ENCODE measurements at places on chromosomes 2 and 18.
A peak's percentile ranks its signal among the peaks of the same experiment; 100 is the strongest.

DNA sequence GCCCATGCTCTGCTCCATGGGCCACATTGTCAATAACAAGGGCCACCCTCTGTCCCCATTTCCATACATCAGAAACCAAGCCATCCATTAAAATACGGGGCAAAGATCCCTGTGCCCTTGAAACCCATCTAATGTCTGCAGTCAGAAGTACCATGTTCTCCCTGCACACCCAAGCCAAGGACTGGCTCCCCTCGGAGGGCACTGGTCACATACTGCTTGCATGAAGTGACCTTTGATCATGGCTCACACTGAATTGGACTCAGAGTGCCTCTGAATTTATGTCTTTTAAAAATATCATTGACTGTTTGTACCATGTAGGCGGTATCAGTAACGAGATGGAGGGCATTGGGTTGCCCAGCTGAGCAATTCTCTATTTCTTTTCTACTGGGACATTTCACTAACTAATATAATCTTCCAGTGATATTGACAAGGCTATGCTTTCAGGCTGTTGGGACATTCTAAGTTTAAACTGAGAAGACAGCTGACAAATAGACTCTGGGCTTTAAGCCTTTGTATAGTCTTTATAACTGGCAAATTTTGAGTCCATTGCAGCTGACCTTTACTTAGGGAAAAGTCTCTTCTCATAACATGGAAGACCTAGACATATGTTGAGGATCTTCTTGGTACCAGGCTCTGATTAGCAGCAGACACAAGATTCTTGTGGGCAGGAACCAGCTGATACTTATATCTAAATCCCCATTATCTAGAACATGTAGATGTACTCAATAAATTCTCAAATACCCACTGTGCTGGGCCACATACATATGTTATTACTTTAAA, 214.3 kb downstream of the MYCN start:
- DNase-seq = no peak

- DNase-seq = no peak
Measured at GRCh38 chr18:59758106-59758505, 60.9 kb upstream of the CCBE1 start.

- DNase-seq = no peak
Measured at GRCh38 chr18:30828700-30829099, 213.8 kb downstream of the DSC3 start.

DNA sequence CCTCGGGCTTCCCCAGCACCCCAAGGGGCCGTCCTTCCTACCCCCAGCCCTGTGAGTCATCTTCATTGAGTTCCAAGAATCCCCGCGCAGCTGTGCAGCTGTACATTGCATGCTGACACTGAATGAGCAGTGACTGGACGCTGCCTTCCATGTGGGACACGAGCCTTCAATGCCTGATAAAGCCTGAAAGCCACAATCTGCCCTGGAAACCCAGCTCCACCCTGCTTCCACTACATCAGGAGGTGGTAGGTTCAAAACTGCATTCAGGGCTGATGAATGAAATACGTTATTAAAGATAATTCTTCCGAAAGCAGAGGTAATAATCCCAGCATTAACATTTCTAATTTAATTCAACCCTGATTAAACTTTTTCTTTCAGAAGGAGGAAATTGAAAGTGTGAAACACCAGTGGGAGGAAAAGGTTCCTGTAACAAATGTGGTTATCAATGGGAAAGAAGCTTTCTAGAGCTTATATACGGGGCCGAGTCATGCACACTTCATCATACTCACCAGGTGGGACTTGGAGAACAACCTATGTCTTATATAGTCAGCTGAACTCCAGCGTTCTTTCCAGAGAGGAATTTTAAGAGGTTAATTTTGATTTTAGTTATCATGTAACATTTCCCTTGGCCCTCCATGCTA, 360.1 kb downstream of the LPIN1 start:
- no peak for DNase-seq

GRCh38 chr2:40450796-40451430, 977 bp downstream of the SLC8A1 start:
- peak; percentile 57 for DNase-seq

GRCh38 chr2:212990697-212991096, 160.7 kb downstream of the IKZF2 start:
- no peak for DNase-seq

DNA sequence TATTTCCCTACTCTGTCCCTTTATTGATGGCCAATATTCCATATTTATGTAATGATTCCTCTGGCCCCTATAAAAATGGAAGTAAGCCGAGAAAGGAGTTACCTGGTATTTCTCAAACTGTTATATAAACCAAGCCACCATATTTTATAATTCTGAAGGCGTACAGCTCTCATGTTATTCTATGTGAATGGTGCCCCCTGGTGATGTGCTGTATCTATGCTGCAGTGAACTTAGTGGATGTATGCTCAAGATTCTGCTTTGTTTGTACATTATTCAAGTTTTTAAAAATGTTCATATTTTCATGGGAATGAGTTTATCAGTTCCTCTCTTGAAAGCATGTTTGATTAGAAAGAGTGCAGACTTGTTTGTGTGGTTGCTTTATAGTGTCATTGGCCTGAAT, 194.5 kb upstream of the LRRTM1 start:
- DNase-seq = peak; percentile 32

GRCh38 chr2:113739849-113740248, 16.6 kb downstream of the SLC35F5 start:
- no peak for DNase-seq

- DNase-seq = no peak
Measured at GRCh38 chr18:9416563-9417072, 58.7 kb upstream of the RALBP1 start.

- no peak for DNase-seq
Measured at GRCh38 chr2:232998666-232998985, 14.4 kb downstream of the NGEF start.

- no peak for DNase-seq
Measured at GRCh38 chr18:45686891-45687611, 36.9 kb upstream of the SLC14A1 start.

DNA sequence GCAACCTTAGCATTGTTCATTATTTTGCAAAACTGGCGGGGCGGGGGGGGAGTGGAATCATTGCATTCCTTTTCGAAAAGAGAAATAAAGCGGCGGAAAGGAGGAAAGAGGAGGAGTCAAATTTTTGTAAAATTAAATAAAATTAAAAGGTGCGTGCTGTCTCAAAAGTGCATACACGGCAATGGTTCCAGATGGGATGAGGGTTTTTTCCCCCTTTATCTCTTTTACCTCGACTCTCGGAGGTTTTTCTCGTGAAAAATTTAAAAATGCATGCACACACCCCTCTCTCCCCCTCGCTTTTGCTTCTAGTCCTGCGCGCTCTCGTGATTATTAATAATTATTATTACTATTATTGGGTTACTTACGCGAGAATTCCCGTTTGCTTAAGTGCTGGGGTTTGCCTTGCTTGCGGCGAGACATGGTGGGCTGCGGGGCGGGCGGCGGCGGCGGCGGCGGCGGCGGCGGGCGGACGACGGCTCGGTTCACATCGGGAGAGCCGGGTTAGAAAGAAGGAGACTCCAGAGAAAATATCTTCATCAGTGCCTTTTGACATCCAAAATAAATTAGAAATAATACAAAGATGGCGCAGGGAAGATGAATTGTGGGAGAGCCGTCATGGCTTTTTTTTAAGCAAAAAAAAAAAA, 481 bp downstream of the BCL11A start:
- DNase-seq = no peak

DNA sequence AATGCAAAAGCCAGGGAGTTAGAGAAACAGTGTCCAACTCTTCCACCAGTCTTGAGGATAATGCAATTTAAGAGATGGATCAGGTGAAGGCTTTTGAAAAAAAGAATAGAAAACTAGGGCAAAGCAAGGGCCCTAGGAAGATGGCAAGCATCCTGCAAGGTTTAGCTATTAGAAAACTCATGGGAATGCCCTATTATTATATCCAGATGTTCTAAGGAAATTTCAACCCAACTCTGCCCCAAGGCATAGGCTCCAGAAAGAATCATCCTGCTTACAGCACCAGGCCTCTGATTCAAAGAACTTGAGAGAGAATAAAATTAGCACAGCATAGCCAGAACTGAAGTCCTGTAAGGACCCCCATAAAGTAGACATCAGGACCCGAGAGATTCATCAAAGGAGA, 68.1 kb downstream of the EN1 start:
- DNase-seq = no peak

- DNase-seq = no peak
Measured at GRCh38 chr18:74532511-74533025, 1.7 kb upstream of the CNDP1 start.

- no peak for DNase-seq
Measured at GRCh38 chr2:183031911-183032794, 6.1 kb downstream of the NCKAP1 start.

GRCh38 chr2:120445449-120446143, 99.7 kb downstream of the INHBB start:
- no peak for DNase-seq

DNA sequence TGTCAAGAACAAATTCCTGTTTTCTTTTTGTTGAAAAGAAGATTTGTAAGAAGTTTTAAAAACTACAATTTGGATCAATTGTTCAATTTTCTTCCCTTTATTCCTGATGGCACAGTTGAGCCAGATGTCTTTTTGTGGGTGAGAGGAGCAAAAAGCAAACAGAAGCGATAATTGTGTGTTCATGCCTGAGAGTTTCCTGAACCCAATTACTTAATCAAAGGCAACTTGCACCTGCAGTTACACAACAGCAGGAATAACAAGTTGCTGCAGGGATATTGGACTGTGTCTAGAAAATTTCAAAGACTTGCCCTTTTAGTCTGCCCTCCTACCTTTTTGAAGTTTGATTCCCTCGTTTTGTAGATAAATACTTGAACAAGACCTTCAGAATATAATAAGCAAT, 383.6 kb downstream of the DSEL start:
- DNase-seq = peak; percentile 9

- no peak for DNase-seq
Measured at GRCh38 chr2:85840091-85840490, 48.7 kb downstream of the ST3GAL5 start.

DNA sequence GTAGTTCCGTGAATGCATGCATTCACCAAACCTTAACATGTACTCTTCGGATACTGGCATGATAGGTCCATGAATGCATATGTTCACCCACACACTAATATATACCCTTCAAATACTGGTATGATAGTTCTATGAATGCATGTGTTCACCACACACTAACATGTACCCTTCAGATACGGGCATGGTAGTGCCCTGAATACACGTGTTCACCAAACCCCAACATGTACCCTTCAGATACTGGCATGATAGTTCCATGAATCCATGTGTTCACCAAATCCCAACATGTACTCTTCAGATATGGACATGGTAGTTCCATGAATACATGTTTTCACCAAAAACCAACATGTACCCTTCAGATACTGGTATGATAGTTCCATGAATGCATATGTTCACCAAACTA, 48.5 kb upstream of the ALKAL2 start:
- no peak for DNase-seq

DNA sequence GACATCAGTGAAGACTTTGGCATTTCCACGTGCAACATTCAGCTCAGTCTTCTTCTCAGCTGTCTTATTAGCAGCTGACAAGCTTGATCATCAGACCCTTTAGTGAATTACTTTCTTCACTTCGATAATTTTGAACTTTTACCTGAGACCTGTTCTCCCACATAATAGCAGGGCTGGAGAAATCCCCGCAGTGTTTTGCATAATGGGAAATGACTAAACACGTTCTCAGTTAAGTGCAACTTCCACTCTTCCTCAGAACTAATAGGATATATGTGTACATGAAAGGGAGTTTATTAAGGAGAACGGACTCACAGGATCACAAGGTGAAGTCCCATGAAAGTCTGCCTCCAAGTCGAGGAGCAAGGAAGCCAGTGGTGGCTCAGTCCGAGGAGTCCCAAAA, 28.8 kb upstream of the MBP start:
- DNase-seq = no peak

- DNase-seq = peak; percentile 14
Measured at GRCh38 chr18:13302457-13303225, 84.1 kb downstream of the LDLRAD4 start.

DNA sequence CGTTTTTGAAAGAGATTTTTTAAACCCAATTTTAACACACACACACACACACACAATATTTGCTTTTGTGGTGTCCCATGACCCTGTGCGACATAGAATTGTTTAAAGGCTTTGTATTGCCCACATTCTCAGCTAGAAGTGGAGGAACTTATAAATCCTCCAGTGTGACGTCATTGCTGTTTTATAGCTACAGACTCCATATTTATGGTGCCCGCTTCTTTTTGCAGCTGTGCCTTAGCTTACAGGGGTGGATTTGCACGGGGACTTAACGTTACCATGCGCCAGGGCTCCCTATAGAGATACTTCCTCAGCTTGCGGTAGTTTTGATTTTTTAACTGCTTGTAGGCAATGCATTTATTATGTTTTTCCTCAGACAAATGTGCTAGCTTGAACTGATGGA, 101.9 kb upstream of the SMIM21 start:
- no peak for DNase-seq

GRCh38 chr18:45116116-45116515, 435.4 kb downstream of the SETBP1 start:
- no peak for DNase-seq

DNA sequence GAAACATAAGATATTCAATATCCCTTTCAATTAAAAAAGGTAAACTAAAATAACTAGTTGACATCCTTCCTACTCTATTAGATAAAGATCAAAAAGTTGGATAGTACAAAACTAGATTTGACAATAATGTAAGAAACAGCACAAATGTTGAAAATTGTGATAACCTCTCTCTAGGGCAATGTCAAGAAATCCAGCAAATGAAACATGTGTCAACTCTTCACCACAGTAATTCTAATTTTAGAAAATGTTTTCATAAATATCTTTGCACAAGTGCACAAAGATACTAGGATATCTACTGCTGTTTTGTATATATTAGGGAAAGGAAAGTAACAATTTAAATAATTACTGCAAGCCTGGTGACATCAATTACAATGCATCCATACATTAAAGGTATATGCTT, 1220.1 kb downstream of the LRP1B start:
- DNase-seq = no peak

DNA sequence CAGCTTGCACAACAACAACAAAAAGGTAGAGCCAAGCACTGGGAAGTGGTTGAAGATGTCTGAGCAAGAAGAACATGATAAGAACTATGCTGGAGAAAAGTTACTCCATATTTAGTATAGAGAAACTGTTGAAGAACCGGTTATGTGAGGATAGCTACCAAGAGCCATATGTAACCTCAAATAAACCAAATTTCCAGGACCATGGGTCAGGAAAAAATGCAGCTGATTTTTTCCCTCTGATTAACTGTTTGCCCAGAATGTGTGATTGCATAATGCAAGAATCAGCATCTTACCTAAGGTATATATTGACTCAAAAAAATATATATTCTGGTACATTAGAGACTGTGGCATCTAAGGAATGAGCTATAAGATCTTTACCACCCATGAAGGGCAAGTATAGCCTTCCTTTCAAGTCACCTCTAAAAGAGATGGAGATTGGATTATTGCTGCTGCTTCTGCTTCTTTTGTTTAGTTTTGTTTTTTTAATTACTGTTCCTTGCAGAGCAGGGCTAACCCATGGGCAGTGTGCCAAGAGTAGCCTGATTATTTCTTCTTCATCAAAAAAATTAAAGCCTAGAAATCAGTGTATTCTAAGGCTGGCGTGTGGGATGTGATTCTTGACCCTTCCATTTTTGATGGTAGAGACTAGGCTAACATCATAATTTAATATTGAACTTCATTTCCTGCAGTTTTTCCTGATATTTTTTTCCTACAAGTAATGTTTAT, 76.9 kb upstream of the MAP3K20 start:
- DNase-seq = no peak

All from NCI-H1694 (cell line).